ENCODE measurements at places on chromosomes 3 and 15.

- no peak for DNase-seq
Observed at GRCh38 chr3:184659797-184660301, 52.0 kb downstream of the MAGEF1 start.

GRCh38 chr3:88985491-88985890 lies 121.9 kb upstream of the EPHA3 start:
- DNase-seq = no peak

GRCh38 chr15:45110256-45110820 lies 3.6 kb downstream of the DUOX2 start:
- no peak for DNase-seq

- DNase-seq = no peak
Observed at GRCh38 chr3:156787926-156788663, 38.1 kb upstream of the LEKR1 start.

DNA sequence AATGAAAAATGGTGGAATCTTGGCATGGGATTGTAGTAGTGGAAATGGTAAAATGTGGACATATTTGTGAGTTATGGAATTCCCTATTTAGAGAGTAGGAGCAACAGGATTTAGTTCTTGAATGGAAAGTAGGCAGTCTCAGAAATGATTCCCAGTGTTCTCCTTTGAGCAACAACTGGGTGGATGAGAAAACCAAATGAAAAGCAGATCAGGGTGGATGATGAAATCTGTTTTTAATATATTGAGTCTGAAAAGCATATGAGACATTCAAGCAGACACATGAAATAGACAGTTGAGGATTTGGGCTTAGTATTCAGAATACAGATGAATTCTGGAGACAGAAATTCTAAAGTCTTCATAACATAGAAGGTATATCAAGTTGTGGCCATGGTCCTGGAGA lies 451.3 kb downstream of the LPP start:
- DNase-seq = no peak

GRCh38 chr3:102354818-102355515 lies 79.8 kb upstream of the ZPLD1 start:
- no peak for DNase-seq

- no peak for DNase-seq
Observed at GRCh38 chr3:152230370-152230769, 38.4 kb upstream of the MBNL1 start.

DNA sequence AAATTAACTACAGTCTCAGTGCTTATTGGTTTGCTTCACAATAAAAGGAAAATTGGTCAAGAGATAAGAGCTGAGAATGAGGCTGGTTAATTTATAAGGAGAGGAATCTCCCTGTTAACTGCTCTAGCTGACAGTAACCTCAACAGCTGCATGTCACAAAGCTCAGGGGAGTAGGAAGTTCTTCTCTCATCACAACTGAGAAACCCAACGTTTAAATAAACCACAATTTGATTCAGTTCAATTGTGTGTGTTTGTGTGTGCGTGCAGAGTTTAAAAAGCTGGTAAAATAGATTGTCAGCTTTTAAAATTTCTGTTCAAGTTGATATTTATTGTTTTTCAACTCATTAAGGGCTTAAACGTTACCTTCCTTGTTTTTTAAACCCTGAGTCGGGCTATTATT lies 3.5 kb upstream of the TGFBR2 start:
- no peak for DNase-seq

GRCh38 chr15:91491101-91491950 lies 362.2 kb upstream of the SLCO3A1 start:
- DNase-seq = no peak

DNA sequence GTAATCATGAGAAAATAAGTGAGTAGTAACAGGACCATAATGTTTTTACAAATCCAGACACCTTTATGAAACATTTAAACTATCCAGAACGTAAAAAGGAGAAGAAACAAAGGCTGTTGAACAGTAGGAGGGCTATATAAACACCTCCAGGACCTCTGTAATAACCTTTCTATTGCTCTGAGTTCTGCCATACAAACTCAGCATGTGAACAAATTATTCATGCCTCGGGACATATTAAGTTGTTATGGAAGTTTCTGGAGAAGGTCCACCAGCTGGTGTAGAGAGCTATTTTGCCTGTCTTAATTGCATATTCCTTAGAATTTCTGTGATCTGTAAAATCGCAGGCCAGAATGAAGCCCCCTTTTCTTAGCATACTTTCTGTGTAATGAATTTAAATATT lies 256.3 kb downstream of the UBE2E2 start:
- no peak for DNase-seq

- no peak for DNase-seq
Observed at GRCh38 chr3:30084971-30085403, 521.4 kb upstream of the TGFBR2 start.

DNA sequence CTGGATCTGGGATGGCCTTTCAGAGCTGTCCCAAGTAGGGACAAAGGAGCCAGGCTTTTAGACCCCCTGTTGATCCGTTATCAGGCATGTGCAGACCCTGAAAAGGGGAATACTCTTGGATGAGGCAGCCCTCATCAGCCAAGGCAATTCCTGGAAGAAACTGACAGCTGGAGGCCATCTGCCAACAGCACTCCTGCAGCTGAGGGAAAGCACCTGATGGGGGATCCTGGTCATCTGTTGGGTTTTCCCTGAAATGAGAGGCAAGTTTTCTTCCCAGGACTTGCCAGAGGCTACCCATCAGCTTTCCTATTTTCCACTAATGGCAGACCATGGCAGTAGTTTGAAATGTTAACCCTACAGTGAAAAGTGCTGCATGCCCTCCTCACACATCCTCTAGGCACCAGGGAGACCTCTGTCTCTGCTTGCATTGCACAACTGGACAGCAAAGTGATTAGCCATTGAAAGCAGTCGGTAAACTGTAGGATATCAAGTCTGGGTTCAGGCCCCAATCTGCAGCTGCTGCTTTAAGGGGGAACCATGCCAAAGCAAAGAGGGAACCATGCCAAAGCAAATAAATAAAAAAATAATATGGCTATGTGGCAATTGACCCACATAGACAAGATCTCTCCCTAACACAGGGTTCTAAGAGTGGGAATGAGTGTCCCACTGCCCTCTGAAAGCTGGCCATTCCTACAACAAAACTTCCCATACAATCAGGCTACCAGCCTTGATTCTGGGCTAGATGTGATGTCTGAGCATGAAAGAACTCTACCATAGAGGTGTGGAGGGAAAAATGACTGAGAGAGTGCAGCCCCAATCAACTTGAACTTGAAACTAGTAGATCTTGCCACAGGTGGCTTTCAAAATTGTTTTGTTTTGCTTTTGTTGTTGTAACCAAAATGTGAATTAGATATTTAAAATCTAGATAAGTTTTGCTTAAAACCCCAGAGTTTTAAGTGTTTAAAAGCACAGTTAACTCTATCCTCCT lies 232.0 kb upstream of the STT3B start:
- no peak for DNase-seq

DNA sequence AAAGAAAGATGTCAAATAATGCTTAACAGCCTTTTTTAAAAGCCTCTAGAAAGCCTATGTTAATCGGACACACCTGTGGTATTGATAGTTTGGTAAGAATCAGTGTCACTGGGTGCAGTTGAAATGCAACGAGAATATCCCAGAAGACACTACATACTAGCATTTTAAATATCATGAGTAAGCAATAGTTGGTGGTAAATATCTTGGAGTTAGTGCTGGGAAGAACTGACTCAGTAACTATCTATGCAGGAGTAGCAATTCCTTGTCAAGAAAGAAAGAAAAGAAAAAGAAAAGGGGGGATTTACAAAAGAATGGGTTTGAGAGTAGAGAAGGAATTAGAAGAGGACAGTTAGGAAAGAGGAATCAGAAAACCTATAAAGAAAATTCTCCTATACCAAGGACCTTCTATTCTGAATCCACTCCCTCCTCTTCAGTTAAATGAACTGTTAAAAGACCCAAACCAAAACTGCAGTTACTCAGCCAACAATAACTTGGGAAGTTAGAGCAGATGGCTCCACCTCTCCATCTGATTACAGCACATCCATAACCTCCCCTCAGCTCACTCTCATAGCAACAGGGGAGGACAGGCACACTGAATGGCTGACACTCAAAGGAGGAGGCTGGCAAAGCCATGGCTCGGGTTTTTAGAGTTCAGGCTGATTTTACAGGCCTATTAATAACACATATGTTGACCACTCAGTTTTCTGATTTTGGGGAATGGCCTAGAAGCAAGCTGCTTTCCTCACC lies 207.6 kb upstream of the MDFIC2 start:
- DNase-seq = no peak

- DNase-seq = no peak
Observed at GRCh38 chr3:8765528-8765927, 3.9 kb downstream of the OXTR start.

GRCh38 chr3:134066651-134067530 lies 37.2 kb upstream of the SLCO2A1 start:
- no peak for DNase-seq

DNA sequence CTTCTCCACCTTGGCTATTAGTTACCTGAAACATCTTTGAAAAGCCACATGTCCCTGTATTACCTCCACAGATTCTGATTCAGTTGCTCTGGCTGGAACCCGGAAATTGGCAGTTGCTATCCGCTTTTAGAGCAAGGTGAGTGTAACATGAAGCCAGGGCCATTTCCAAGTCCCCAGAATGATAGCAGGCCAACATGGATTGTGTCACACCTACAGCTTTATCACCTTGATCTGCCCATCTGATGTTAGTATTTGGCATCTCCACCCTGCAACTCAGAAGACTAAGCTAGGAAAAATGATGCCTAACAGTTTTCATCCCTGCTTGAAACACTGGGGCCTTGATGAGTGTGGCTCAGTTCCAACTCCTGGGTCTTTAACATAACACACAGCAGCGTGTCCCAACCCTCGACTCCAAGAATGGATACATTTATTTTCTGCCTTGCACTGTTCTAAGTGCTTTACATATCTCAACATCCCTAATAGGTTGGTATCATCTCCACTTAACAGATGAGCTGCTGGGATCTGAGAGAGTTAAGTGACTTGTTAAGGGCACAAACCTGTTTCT lies 21.3 kb upstream of the NUDT16 start:
- no peak for DNase-seq

DNA sequence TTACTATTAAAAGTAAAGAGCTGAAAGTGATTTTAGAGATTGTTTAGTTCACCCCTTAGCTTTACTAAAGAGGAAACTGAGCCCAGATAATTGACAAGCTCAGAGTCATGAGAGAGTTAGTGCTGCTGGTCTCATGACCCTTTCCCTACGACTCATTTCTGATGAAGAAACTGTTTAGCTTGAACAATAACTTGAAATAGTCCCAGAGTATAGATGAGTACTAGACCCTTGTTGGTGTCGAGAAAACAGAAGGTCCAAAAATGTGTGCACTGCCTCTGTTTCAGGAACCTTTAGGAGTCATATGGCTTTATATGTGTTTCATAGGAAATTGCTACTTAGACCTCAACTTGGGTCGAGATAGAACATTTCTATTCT lies 58.2 kb downstream of the IL16 start:
- DNase-seq = no peak

DNA sequence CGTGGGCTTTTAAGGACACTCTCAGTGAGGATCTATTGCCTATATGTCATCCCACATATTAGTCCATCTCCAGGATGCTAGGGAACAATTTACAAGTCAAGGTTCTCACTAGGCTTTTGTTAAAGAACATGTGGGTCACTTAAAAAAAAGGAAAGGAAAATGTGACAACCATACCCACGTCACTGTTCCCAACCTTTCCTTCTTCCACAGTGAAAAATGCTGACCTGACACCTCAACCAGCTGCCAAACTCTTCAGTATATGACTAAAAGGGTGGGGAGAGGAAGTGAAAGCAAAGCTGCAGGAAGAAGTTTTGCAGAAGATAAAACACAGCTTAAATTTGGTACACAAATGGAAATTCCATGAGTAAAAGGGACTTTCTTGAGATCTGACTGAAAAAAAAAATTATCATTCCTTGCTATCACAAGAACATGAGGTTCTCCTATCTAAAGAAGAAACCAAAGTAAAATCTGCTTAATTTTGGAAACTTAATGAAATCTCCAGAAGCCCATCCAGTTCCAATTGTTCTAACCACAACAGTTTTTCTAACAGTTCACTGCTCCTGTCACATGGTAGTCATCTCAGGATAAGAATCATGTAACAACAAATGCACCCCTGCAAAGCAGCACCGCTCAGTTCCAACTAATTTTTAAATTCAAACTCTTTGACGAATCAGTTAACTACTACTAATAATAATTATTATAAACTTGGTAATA lies 117.0 kb upstream of the TSPAN3 start:
- DNase-seq = no peak

DNA sequence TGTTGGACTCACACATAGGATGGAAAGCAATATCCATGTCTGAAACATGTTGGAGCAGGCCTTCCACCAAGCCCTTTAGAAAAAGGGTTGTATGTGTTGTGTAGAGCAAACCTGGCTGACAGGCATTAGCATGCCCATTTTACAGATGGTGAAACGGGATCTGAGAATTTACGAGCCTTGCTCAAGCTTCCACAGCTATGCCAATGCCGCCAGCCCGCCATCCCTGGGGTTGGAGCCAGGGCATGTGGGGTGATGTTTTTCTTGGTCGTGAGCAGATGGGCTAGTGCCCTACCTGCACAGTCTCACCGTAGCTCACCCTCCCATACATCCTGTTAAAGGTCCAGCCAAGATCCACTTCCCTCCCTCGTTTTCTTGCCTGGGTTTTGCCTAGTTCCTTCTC lies 97.5 kb upstream of the TLE3 start:
- no peak for DNase-seq

- DNase-seq = no peak
Observed at GRCh38 chr15:94586099-94586498, 354.7 kb downstream of the MCTP2 start.

GRCh38 chr3:175885231-175885766 lies 1026.2 kb downstream of the NAALADL2 start:
- DNase-seq = no peak

DNA sequence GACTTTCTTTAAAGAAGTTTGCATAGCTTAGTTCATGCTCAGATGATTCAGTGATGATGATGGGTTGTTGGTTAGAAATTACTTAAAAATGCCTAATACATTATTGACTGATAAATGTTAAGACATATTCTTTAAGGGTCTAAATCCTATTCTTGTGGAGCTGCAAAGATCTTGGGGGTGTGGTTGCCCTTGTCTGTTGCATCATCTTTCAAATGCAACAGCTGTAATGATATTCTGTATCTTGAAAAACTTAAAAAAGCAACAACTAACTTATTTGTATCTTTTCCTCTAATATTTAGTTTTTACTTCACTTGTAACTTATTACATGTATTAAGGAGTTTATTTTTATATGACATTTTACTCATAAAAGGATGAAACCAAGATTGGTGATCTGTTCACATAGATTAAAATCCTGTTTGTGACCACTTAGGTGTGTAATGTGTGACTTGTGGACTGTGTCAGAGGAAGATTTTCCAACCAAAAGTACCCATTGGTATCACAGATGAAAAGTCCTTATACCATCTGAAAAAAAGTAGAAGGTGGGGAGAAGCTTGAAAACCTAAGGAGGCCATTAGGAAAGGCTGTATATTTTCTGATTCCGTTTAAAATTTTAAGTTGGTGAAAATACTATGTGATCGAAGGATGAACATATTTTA lies 142.8 kb downstream of the IGF1R start:
- DNase-seq = no peak

All from stimulated activated CD4-positive, alpha-beta T cell treated with anti-CD3 and anti-CD28 coated beads, Interleukin-2, amount 100 ng/mL, for 48 hours (primary cell).